ENCODE measurements at places on chromosomes 1 and 21. TPM values are rescaled to one million over a fixed set of nuclear protein-coding genes. Genes with fewer than 3 reads are reported as not detected.

GRCh38 chr1:228402641-228403025 lies 4.0 kb downstream of the TRIM11 start:
- DNase-seq: no peak

- DNase-seq: no peak
These were observed 16.9 kb upstream of the MAP10 start for GRCh38 chr1:232788235-232788872.

Gene TMEM269
- total RNA-seq: 0.30 TPM

Gene AKR7A3
- 3.3 TPM for total RNA-seq

Data from tibial nerve (tissue), 4 donors.